Endodermal cell (in vitro differentiated cells): ENCODE measurements at places on chromosomes 12 and 14. TPM values are rescaled to one million over a fixed set of nuclear protein-coding genes. Genes with fewer than 3 reads are reported as not detected.

Gene SYNDIG1L
- total RNA-seq = 2.7 to 4.8 TPM (median 4.1 TPM) in 3 replicates

Gene MGAT4C
- total RNA-seq = 0.11 to 0.28 TPM (median 0.13 TPM) in 3 replicates

Gene TAS2R42
- not detected in 3 replicates for total RNA-seq

Gene KRT2
- not detected in 3 replicates for total RNA-seq

Gene GNG2
- 42.8 to 56.1 TPM (median 47.9 TPM) in 3 replicates for total RNA-seq

Gene NGB
- not detected in 3 replicates for total RNA-seq

Gene RERG
- 0.42 to 0.69 TPM in 2 of 3 replicates, not detected in the other for total RNA-seq

Gene MYBPC1
- total RNA-seq = not detected in 2 replicates

Gene PRPH
- total RNA-seq = 0.42 to 1.4 TPM in 2 of 3 replicates, not detected in the other

Gene ITGB7
- 1.4 to 2.1 TPM (median 1.6 TPM) in 3 replicates for total RNA-seq

Gene TMEM132D
- 14.2 and 14.4 TPM in 2 replicates for total RNA-seq

GRCh38 chr12:57611108-57611826 is at the start of gene ARHGEF25:
ARHGEF25 (plus strand) TSS chr12:57611435; CDS start chr12:57611895, 460 bp downstream.
- DNase-seq = peak; percentile 89

GRCh38 chr12:75409830-75410229 is 18.9 kb downstream of the GLIPR1L2 start:
- no peak for DNase-seq

DNA sequence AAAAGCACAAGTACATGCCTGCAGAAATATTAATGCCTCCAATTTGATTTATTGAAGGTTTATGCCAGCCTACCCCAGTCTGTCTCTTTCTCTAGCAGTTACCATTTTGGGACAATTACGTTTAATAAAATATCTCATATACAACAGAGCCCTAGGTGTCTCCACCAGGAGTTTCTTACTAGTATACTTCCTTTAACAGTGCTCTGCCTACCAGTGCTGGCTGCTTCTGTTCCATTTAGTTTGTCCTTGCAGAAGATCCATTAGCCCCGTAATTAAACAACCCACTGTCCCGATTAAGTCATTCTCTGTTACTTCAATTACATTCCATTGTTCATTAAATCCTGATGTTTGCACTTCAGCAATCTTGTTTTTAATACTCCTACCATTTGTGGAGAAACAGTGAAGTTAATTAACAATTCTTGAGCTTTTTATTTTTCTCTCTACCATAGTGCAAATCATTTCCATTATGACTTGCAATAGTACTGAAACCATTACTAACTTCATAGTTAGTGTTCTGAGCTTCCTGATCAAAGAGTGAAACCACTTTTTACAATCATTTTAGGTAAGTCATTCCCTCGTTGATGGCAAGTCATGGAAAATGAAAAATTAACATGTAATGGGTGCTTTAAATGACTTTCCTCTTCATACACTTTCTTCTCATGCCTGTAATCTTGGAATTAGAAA is 121.1 kb downstream of the PLXNC1 start:
- no peak for DNase-seq

DNA sequence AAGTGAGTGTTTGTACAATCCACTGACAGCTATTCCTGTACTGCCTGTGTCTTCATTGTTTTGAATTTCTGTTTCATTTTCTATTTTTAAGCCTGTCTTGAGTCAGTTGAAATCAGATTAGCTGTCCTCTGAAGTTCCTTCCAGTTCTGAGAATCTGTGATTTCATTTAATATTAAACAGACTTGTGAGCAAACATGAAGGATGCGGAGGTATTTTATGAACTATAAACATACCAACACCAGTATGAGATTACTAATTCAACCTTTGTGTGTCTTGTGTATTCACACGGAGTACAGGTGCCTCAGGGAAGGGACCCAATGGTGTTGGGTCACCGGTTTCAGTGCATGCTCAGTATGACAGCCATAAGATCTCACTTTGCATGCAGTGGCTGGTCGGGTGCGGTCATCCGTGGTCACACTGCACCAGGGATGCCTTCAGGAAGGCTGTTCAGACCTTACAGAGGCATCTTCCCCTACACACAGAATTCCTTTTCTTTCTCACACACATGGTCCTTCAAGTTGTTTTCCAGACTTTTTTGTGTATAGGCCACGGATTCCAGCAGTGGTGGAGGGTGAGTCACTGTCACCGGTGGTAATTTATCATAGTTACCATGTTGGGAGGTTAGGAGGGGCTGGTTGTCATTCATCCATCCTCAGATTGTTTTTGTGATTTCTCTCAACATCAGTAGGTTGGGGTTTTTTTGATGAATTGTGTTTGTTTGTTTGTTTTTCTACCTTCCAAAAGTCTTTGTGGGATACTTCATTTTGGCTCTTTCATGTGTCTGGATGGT is 103.0 kb upstream of the SFSWAP start:
- no peak for DNase-seq

- DNase-seq = no peak
These were observed 13.9 kb upstream of the PITPNM2 start for GRCh38 chr12:123164710-123165261.

DNA sequence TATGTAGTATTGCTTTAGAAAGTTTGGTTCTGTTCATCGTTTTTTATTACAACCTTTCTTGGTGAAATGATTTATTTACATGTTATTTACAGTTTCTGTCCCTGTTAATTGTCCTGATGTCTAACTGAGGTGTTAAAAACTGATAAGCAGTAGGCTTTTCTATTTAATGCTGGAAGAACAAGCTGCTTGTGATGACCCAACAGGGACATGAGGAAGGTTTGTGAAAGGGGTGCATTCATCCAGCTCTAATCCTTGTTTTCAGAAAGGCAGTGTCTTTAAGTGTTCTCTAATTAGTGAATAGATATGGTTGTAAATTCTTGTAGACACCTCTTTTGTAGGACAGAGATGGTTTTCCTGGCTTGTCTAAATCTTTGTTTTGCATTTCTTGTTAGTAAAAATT is 191.4 kb downstream of the FOXA1 start:
- no peak for DNase-seq

- no peak for DNase-seq
These were observed 263.8 kb upstream of the DIO2 start for GRCh38 chr14:80475074-80475473.

- no peak for DNase-seq
These were observed 322.9 kb downstream of the DAD1 start for GRCh38 chr14:22266142-22266442.

GRCh38 chr12:92912052-92912451 is 17.0 kb downstream of the EEA1 start:
- DNase-seq = no peak

DNA sequence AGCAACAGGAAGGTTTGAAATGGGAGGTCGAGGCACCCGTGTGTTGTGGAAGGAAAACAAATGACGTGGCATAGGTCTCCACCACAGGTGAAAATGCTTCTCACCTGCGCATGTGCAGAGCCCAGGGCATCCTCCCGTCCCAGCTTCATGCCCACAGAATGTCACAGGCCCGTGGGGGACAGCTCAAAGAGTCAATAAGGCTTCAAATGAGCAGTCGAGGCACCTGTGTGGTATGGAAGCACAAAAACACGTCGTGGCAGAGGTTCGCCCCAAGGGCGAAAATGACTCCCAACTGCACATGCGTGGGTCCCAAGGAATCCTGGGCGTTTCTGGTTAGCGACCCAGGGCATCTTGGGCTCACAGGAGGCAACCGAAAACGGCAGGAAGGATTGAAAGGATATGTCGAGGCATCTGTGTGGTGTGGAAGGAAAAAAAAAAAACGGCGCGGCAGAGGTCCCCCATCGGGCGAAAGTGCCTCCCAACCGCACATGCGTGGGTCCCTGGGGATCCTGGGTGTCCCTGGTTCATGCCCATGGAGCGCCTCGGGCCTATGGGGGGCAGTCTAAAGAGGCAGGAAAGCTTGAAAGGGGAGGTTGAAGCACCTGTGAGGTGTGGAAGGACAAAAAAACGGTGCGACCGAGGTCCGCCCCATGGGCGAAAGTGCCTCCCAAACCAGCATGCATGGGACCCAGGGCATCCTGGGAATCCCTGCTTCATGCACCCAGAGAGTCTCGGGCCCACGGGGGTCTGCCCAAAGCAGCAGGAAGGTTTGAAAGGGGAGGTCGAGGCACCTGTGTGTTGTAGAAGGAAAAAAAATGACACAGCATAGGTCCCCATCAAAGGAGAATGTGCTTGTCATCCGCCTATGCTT is 578.5 kb downstream of the ALG10 start:
- DNase-seq = no peak

- DNase-seq = peak; percentile 86
These were observed 46.1 kb downstream of the DNAH10 start for GRCh38 chr12:123808167-123808566.

DNA sequence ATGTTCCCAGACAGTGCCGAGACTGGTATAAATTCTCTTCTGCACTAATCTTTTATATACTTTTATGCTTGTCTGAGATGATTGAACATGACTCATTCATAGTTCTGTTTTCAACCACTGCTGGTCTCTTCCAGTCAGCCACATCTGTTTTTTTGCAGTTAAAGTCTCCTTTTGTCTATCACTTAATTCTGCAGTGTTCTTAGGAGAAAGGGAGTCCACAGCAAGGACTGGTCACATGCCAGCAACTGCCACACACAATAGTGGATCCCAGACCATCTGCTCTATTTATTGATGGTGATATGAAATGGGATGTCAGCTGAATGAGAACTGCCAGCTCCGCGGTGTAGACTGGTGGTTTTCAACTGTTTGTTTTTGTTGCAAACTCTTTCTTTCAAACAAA is 379.8 kb downstream of the MED13L start:
- DNase-seq = no peak

GRCh38 chr12:56163533-56164344 is 5.6 kb downstream of the MYL6 start:
- peak; percentile 76 for DNase-seq

DNA sequence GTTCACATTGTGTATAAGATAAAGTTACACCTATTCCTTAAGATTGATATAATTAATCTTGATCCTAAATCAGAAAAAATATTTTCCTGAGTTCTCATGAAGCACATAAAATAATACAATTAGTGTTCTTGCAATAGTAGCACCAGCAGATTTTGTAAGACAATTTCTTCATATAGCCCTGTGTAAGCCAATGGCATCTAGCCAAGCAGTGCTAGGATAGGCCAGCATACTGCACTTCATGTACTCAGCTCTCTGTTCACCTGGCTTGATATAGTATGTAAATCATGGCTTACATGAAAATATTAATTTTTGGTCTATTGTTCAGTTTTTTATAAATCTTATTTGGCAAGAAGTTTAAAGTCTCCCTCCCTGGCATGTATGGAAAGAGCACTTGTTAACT is 1.9 kb downstream of the KLRF2 start:
- no peak for DNase-seq

DNA sequence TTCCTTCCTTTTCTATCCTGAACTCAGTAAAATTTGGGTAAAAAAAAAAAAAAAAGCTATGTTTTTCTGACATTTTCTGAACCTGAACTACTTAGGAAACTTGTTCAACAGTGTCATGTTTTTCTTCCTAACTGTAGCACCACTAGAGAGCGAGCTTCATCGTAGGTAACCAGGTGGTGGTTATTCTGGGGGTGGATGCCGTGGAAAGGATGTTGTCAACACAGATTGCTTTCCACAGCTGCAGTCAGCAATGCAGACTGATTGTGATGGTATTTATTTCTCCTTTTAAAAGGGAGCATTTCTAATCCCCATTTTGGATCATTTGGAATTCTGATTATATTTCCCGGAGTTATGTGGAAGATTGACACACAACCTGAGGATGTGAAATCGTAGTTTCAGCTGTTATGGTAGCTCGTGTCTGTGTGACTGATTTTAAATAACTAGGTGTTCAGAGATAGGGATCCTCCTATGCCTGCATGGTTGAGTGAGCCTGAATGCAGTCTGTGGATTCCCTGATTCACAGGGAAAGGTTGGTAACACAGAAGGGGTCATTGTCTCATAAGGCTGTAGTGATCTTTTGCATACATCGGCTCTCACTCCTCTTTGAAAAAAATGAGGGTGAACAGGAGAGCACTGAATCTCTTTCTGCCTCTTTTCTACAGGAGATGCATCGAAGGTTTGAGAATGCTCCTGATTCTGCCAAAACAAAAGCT is 113.2 kb downstream of the ERC1 start:
- no peak for DNase-seq

DNA sequence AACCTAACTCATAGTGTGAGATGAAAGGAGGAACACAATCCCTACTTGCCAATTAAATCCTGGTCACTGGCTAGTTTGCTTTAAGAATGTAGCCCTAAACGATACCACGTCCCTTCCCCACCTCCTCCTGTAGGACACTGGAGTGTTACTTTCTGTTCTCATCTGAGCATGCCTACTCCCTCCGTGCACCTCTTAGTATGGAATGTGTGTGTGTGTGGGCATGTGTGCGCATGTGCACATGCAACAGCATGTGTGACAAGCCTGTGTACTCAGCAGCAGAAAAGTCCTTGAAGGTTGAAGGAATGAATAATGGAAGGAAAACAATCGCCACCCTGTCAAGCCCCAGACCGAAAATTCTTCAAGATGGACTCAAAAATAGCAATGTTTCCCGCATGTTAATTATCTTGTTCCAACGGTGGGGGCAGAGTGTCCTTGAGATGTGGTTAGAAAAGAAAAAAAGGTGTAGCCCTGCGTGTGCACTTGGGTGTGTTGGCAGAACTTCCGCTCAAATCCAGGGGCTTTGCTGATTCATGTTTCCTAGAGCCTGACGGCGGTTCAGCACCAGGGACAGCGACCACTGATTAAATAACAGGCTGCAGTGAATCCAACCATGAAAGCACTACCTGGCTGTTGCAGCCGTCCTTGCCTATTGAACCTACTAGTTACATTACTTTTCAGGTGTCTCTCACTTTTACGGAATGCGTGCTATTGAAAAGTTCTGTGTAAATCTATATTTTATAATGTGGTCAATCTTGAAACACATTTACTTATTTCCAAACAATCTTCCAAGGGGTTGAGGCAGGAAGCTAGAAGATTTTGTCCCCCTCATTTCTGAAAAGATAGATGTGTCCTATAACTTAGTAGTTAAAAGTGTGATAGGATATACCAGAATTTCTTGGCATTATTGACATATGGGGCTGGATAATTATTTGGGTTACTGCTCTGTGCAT is 79.8 kb downstream of the SRRM4 start:
- DNase-seq = peak; percentile 96

DNA sequence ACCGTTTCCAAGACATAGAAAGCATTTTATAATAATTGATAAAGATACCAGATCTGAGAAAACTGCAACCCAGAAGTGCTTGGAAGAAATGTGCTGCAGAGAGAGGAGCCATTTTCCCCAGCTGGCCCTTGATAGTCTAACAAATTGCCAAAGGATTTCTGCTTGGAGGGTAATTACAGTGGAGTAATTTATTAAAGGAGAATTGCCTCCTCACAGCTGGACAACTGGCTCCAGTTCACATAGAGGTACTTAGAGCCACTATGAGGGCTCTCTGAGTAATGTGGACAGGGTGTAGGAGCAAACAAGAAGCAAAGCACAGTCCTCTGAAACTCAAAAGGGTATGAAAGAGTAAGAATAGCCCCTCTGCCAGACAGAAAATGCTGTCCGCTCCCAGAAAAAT is 335.6 kb downstream of the SYT1 start:
- no peak for DNase-seq

- no peak for DNase-seq
These were observed 52.1 kb downstream of the DAD1 start for GRCh38 chr14:22536853-22537338.
